A172 (cell line): ENCODE measurements at places on chromosomes 16 and 17.

- no peak for DNase-seq
Observed at GRCh38 chr17:12995896-12996295, 21.9 kb downstream of the ELAC2 start.

GRCh38 chr16:23836078-23836403 is 258 bp downstream of the PRKCB start:
- DNase-seq = no peak

- DNase-seq = peak; percentile 68
Observed at GRCh38 chr17:32123782-32124181, 18.5 kb upstream of the RHOT1 start.

GRCh38 chr17:76451506-76451905 is 1.4 kb downstream of the UBE2O start:
- no peak for DNase-seq

DNA sequence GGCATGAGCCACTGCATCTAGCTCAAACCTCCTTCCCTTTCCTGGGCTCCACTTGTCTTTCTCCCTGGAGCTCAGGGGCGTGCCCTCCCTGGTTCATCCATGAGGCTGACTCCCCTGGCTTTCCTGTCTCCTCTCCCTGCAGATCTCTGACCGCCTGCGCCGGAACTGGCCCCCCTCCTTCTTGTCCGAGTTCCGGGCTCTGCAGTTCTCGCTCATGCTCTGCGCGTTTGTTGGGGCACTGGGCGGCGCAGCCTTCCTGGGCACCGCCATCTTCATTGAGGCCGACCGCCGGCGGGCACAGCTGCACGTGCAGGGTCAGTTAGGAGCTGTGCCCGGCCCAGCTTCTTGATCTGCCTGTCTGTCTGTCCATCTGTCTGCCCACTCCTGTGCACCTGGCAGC is 1.2 kb upstream of the LAT start:
- DNase-seq = no peak

DNA sequence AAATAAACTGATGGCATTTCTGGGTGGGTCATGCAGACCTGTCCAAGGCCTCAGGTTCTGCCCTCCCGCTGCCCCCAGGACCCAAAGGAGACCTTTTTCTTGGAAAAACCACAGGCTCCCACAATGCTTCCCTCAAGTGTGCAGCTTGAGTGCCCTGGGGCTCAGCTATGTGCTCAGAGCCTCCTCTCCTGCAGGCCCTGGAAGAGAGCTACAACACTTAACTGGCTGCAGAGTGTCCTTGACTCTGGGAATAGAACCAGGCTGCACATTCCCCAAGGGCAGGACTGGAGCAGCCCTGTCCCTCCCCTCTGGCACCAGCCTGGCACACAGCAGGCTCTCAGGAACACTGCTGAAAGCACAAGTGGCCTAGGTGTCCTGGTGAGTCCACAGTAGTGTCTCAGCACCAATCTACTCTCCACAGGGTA is 4.8 kb upstream of the SREBF1 start:
- DNase-seq = no peak

GRCh38 chr16:64693946-64694345 is 427.9 kb downstream of the CDH11 start:
- no peak for DNase-seq

- DNase-seq = no peak
Observed at GRCh38 chr16:86923656-86924055, 345.3 kb downstream of the FOXL1 start.

- no peak for DNase-seq
Observed at GRCh38 chr16:86373276-86373901, 136.9 kb upstream of the FOXF1 start.

DNA sequence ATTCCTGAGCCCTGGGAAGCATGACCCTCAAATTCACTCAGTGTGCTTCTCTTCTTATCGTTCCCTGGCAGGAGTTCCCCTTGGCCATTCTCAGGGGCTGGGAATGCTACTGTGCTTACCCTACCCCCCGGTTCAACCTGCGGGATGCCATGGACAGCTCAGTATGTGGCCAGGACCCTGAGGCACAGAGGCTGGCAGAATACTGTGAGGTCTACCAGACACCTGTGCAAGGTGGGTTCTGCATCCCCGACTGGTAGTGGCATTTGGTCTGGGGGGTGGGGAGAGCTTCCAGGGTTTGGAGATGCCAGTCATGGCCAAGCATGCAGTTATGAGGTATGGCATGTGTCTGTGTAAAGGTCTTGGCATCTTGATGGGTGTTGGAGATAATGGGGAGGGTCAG is 39.4 kb downstream of the WSCD1 start:
- no peak for DNase-seq

- no peak for DNase-seq
Observed at GRCh38 chr16:85216522-85217375, 104.5 kb upstream of the CIBAR2 start.

DNA sequence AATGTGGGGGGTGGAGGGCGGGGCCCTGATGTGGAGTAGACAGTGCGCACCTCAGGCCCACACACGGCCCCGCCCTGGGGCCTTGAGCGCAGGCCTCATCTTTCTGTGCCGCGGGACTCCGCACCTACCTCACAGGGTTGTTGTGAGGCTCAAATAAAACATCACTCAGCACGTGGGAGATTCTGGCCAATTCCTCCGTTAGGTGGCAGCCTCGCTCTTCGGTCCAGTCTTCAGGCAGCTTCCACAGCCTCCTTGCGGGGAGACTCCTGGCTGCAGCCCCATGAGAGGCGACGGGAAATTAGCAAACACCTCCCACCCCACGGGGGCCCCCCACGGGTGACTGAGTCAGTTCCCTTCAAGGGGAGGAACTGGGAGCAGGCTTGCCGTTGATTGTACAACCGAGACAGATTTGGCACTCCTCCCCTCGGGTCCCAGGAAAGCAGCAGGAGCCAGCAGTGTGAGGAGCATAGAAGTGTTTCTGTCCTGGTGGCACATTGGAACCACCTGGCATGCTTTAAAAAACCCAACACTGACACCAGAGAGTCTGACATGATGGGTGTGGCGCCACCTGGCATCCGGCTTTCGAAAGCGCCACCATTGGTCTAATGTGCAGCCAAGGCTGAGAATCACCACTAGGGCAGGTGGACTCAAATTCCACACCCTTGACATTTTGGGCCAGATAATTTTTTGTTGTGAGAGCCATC is 7.6 kb downstream of the MRM1 start:
- no peak for DNase-seq

GRCh38 chr17:52048137-52048898 is 110.2 kb downstream of the CA10 start:
- no peak for DNase-seq

DNA sequence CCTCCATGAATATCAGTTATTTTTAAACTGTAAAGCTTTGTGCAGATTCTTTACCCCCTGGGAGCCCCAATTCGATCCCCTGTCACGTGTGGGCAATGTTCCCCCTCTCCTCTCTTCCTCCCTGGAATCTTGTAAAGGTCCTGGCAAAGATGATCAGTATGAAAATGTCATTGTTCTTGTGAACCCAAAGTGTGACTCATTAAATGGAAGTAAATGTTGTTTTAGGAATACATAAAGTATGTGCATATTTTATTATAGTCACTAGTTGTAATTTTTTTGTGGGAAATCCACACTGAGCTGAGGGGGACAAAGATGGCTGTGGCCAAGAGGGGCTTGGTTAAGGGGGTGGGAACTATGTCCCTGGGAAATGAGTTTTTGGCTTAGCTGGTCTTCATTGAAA is 2.3 kb downstream of the CCL11 start:
- DNase-seq = no peak

- no peak for DNase-seq
Observed at GRCh38 chr16:85696781-85697180, 8.0 kb upstream of the GINS2 start.

DNA sequence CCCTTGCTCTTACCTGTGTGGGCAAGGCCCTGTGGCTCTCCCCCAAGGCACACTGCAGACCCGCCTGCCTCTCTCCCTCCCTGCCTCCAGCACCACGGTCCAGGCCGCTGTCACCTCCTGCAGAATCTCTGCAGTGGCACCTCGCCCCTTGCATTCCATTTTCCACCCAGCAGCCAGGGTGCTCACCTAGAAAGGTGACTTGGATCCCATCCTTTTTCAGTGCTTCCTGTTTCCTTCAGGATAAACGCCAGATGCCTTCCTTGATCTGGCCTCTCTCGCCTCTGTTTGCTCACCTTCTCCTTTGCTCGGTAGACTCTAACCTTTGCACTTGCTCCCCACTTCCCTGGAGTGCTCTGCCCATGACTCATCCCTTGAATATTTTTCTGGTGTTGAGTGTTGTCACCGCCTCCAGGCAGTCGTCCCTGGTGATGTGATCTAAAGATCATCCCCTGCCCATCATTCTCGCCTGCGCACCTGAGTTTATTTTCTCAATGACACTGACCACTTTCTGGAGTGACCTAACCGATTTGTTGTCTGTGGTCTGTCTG is 79.2 kb upstream of the LGALS9 start:
- DNase-seq = peak; percentile 84

- peak; percentile 75 for DNase-seq
Observed at GRCh38 chr16:83403761-83404160, 404.0 kb upstream of the HSBP1 start.

GRCh38 chr17:34706029-34706428 is 126.6 kb downstream of the TMEM132E start:
- no peak for DNase-seq

GRCh38 chr16:1184156-1184868 is 31.4 kb downstream of the CACNA1H start:
- no peak for DNase-seq

DNA sequence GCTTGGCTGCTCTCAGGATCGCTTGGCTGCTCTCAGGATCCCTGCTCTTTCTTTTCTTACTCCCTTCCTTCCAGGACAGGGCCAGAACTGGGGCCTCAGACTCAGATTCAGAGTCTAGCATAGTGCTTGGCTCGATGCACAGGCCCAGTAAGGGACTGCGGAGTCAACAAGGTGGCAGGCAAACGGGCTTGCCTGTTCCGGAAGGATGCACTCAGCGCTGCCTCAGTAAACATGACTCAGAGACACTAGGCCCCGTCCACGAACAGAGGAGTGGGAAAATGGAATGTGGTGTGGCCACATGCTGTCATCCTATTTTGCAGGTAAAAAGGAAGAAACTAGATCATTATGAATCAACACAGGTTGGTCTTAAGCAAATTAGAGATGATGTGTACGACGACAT is 9.8 kb downstream of the SPHK1 start:
- DNase-seq = no peak

GRCh38 chr17:62705156-62705777 is 77.8 kb downstream of the MRC2 start:
- no peak for DNase-seq

DNA sequence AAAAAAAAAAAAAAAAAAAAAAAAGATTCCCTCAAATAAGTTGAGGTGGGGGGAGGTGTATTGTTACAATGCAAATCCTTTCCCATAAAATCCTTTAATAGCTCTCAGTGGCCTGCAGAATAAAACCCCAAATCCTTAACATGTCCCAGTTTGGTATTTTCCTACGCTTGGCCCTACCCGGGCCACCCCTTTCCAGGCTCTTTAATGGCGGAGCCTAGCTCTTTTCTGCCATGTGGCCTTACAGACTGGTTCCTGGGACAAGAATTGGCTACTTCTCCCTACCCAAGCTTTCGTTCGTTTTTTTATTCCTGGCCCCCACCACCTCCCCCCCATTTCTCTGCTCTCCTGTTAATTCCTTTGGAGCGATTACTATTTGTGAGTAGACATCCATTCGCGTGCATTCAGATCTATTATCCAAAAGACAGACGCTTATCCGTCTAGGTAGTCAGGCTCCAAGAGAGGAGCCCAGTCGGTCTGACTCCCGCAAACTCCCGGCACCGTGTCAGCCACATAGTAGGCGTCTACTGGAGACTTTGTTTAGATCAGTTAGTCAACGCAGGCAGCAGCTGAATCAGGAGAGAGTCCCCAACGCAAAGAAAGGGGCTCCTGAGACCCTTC is 813 bp upstream of the THAP11 start:
- no peak for DNase-seq

GRCh38 chr16:53123747-53124146 is 69.0 kb downstream of the CHD9 start:
- DNase-seq = peak; percentile 27

DNA sequence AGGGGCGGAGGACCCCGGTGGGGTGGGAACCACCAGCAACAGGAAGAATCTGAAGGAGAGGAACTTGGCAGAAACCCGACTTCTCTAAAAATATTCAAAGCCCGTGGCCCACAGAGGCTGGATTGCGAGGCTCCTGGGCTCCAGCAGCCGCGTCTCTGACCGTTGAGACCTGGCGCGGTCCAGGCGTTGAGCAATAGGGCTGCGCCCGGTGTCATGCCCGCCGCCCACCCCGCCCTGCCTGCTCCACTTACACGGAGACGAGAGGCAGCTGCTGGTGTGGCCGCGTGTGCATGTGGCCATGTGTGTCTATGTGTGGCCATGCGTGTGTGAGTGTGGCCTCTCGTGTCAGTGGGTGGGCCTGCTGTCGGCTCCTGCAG is 83.6 kb downstream of the IRF8 start:
- DNase-seq = no peak

GRCh38 chr17:9763643-9764042 is 27.7 kb downstream of the DHRS7C start:
- DNase-seq = no peak

DNA sequence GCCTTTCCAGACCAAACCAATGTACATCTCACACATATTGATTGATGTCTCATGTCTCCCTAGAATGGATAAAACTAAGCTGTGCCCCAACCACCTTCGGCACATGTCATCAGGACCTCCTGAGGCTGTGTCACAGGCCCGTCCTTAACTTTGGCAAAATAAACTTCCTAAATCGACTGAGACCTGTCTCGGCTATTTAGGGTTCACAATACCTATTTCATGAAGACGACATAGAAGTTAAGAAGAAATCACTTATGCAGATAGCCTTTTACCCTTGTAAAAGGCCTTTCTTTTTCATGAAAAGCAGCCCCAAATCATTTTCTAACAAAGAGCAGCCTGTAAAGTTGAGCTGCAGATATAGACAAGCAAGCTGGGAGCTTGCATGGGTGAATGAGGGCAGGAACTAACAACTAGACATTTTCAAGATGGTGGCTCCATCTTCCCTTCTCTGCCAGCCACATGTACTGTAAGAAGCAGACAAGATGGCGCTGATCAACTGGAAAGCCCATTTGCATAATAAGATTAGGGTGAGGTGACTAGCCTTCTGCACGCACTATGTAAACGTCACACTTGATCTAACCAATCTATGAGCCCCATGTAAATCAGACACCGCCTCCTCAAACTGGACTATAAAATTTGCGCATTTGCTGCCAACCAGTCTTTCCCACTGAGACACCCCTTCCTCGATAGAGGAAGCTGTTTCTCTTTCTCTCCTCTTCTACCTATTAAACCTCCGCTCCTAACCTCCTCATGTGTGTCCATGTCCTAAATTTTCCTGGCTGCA is 4.7 kb upstream of the KDM8 start:
- no peak for DNase-seq

DNA sequence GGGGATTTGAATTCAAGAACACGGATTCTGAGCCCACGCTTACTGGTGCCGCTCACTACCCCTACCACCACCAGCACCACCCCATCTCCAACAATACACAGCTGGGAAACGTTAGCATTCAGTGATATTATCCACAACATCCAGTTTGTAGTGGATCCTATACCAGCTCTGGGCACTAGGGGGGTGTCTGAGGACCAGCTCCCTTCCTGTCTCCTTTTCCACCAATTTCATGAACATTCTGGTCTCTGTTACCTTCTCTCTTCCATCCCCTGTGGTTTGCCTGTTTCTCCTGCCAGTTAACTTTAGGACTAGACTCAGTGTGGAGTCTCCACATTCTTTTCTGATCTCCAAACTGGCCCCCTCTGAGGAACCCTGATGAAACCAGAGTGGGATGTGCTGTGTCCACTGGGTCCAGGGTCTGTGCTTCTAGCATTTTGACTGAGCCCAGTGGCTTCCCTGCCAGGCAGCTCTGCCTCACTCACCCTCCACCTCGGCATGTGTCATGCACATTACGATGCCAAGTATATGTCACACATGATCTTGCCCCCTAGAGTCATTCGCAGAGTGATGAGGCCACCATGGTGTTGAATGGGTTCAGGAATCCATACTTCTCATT is 187.0 kb upstream of the CDH13 start:
- no peak for DNase-seq
